ENCODE measurements at places on chromosomes 12 and 14. TPM values are rescaled to one million over a fixed set of nuclear protein-coding genes. Genes with fewer than 3 reads are reported as not detected.

The LTB4R gene
- total RNA-seq: 5.6 TPM

The LHX5 gene
- total RNA-seq: not detected

The MEG3 gene
- 56.2 TPM for total RNA-seq

The APOF gene
- not detected for total RNA-seq

The AKAP3 gene
- total RNA-seq: 1.2 TPM

The TMED10 gene
- 311 TPM for total RNA-seq

The TMPRSS12 gene
- total RNA-seq: not detected

The TUBA1B gene
- 763 TPM for total RNA-seq

The AGAP2 gene
- 1.8 TPM for total RNA-seq

The FOS gene
- total RNA-seq: 485 TPM

The SAMD15 gene
- total RNA-seq: 0.60 TPM

The ANKS1B gene
- total RNA-seq: 37.1 TPM

The PKP2 gene
- 3.6 TPM for total RNA-seq

The PRIMA1 gene
- total RNA-seq: 9.6 TPM
